Ecto neural progenitor cell (in vitro differentiated cells): ENCODE measurements at places on chromosomes 1 and 21.
A peak's percentile ranks its signal among the peaks of the same experiment; 100 is the strongest.

GRCh38 chr1:203271018-203271743, 34.1 kb upstream of the BTG2 start:
- peak; percentile 68 for DNase-seq

- DNase-seq: no peak
These were observed 283.8 kb upstream of the RUNX1 start for GRCh38 chr21:35332841-35333426.

GRCh38 chr1:3372317-3372716, 82.1 kb upstream of the ARHGEF16 start:
- DNase-seq: no peak

GRCh38 chr1:162697140-162697895, 65.1 kb downstream of the DDR2 start:
- no peak for DNase-seq

- DNase-seq: no peak
These were observed 3.2 kb downstream of the SLAMF6 start for GRCh38 chr1:160519642-160520435.

GRCh38 chr1:11948822-11949458, 14.4 kb downstream of the PLOD1 start:
- no peak for DNase-seq

GRCh38 chr1:242062271-242062670, 63.4 kb upstream of the MAP1LC3C start:
- no peak for DNase-seq

- peak; percentile 55 for DNase-seq
These were observed 666 bp upstream of the BEND5 start for GRCh38 chr1:48777219-48777895.

- no peak for DNase-seq
These were observed 209.8 kb downstream of the DISC1 start for GRCh38 chr1:231836227-231836893.

GRCh38 chr1:59696421-59697115, 118.2 kb upstream of the HOOK1 start:
- no peak for DNase-seq

DNA sequence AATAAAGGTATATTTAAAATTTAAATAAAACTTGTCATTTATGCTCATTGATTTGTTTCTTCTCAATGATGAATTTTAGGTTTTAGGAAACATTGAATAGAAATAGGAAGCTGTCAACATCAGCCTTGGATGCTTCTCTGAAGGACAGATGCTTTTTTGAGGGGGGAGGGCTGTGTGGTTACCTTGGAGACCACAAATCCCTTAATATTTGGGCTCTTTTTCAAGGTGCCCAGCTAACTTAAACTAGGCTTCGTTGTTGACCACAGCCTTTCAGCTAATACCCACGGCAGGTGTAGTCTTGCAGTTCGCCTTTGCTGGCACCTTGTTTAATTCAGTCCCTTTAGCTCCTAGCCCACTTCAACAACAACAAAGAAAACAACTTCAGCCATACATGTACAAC, 22.5 kb downstream of the TENT5C start:
- DNase-seq: no peak
